Renal pelvis (tissue), 12 donors: ENCODE measurements at places on chromosomes 11 and 22. TPM values are rescaled to one million over a fixed set of nuclear protein-coding genes. Genes with fewer than 3 reads are reported as not detected.

DNA sequence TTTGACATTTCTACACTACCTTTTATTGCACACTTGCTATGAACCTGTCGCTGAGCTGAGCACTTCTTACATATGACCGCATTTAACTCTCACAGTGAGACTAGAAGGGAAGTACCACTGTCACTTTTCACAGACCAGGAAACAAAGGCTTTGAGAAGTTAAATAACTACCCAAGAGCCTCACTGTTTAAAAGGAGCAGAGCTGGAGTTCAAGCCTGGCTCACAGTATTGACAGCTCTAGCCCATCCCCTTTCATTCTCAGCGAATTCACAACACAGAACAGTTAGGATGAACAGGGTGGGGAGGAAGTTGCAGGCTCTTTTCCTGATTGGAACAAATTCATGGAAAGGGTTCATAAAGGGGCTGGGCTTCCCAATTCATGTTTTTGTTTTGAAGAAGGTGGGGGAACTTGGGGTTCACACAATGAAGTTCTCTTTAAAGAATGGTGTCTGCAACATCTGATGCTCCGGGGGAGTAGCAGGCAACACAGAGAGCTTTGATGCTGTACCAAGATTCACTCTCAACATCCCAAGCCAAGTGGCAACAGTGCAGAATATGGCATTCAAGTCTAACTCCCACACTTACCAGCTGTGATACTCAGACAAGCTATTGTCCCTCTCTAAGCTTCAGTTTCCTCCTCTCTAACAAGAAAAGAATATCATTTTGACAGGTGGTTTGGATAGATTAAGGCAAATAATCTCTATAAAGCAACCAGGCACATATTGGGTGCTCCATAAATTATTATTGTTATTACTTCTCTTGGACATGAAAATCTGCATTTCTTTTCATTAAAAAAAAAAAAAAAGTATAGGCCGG lies 17.2 kb downstream of the SCGB1A1 start:
- no peak for DNase-seq

- DNase-seq: peak; percentile 33
Measured at GRCh38 chr11:21552911-21553310, 640.0 kb upstream of the ANO5 start.

GRCh38 chr11:35160902-35161597 lies 22.1 kb downstream of the CD44 start:
- DNase-seq: no peak

- no peak for DNase-seq
Measured at GRCh38 chr11:37525336-37525735, 927.3 kb upstream of the RAG2 start.

TMEM121B gene
- 1.00 TPM for polyA plus RNA-seq

ZNF215 gene
- 4.4 TPM for polyA plus RNA-seq

CD3G gene
- polyA plus RNA-seq: 0.29 TPM

DNA sequence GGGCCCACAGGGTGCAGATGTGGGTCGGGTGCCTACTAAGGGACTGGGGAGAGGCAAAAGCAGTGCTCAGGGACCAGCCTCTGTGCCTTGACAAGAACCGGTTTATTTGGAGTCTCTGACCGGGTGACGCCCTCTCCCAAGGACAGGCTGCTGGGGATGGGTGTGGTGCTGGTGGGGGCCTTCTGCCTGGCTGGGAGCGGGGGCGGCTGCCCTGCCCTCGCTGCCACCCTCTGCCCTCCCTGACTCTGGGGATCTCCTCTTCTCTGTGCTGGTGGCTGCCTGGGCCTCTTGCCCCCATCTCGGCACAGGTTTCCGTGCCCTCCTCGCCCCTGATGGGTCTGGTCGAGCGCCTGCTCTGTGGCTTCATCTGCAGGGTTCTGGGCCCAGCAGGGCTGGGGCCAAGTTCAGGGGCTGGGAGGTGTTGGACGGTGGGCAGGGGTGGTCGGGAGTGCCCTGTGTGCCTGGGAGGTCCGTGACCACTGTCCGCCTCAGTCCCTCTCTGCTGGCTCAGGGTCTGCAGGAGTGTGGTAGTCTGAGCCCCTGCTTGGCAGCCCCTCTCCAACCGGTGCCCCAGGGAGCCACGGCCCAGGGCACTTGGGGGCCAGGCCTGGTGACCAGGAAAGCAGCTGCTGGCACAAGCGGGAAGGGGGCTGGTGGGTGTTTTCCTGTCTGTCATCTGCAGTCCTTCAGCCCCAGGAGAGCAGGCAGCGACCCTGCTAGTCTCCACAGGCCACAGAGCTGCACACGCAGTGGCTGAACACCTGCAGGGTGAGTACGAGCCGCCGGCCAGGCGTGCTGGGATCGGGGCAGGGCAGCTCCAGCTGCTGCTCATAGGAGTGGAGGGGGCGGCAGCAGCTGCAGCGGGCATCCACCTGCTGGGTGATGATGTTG lies 23.5 kb downstream of the MUC6 start:
- no peak for DNase-seq

GRCh38 chr11:92976681-92977080 lies 7.2 kb downstream of the MTNR1B start:
- no peak for DNase-seq

- DNase-seq: peak; percentile 78
Measured at GRCh38 chr11:115408036-115408921, 95.9 kb downstream of the CADM1 start.

USP2 gene
- polyA plus RNA-seq: 11.4 TPM

DNA sequence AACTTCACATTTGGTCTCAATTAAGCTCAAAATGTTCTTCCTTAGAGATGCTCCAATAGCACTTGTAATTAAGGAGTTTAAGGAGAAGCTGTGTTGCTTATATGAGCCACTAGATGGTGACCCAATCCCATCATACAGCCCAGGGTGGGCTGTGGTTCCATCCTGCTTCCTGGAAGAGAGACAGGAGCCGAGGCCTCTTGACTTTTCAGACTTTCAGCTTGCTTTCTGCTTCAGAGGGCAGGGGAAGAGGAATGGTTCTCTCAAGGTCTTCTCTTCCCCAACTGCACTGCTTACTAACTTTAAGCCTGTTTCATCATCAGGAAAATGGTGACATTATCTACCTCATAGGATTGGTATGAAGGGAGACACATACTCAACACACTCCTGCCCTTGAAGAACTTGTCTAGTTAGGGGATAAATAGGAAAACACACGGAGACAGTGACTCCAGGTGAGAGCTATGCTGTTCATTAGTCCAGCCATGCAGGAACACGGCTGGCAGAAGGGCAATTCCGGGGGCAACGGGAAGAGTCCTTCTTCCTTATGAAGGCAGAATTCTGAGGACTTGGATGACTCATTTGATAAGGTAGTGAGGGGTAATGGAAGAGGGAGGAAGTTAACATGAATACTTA lies 20.1 kb downstream of the TMEM218 start:
- DNase-seq: peak; percentile 81

- no peak for DNase-seq
Measured at GRCh38 chr11:6377902-6378639, 12.2 kb upstream of the SMPD1 start.

C1QTNF5 gene
- 32.5 TPM for polyA plus RNA-seq

GRCh38 chr11:6415797-6416196 lies 3.1 kb downstream of the APBB1 start:
- no peak for DNase-seq

DNA sequence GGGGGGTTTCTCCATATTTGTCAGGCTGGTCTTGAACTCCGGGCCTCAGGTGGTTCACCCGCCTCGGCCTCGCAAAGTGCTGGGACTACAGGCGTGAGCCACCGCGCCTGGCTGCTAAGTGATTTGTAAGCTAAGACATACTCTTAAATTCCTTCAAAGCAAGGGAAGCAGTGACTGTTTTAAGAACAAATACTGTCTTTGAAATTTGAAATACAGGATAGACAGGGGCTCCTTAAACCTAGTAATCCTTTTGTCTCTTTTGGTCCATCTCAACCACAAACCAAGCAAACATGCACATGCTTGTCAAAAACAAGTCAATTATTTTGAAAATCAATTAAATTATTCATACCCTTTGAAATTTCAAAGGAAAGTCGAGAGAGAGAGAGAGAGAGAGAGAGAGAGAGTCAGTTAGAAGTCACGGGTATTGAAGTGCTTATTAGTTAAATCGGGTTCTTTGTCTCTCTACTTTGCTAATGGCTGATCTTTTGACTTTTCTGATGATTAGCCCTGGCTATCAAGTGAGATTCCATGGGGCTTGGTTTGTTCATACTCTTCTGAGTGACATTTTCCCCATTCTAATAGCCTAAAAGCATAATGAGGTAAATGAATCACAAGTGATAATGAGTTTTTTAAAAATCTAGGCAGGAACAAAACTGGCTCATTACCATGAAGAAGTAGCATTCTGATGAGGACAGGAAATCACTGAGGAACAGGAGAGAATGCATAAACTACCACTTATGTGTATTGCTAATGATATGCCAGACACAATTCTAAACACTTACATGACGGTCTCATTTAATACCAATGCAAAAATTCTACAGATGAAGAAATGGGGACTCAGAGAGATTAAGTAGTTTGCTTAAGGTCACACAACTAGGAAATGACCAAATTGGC lies 48.0 kb downstream of the MCHR1 start:
- DNase-seq: no peak

ST3GAL4 gene
- 22.6 TPM for polyA plus RNA-seq

DNA sequence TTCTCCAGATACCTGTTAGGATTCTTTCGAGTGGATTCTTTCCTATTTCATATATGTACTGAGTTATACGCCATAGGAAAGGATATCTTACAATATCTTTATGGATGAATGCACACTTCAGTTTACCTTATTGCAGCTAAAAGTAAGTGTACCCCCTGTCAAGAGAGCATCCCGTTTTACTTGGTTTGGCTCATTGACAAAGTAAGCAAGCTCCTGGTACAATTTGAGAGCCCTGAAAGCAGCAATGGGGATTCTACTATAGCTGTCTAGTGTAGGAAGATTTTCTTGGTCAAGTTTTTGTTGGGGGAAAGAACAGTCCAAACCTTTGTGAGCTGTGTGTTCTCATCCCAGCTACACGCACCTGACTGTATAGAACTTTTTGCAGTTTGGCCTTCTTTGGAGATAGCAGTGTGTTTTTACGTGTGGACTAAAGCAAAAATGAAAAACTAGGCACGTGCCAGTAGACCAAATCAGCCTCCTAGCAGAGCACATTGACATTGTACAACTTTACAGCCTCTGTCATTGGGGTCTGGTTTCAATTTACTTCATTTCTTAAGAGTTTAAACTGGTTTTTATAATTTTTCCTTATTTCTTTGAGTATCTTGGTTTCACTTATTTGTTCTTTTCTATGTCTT lies 44.0 kb downstream of the PPP6R3 start:
- DNase-seq: no peak
